Hematopoietic multipotent progenitor cell treated with erythropoietin and hydrocortisone succinate and interleukin-3 and kit ligand, for 15 days (in vitro differentiated cells): ENCODE measurements at places on chromosomes 16 and 17.

GRCh38 chr17:75693500-75694481, 26.7 kb downstream of the SAP30BP start:
- no peak for DNase-seq

GRCh38 chr16:84047626-84048025, 5.0 kb upstream of the SLC38A8 start:
- no peak for DNase-seq

GRCh38 chr16:77913738-77914253, 108.6 kb upstream of the CLEC3A start:
- DNase-seq = no peak

DNA sequence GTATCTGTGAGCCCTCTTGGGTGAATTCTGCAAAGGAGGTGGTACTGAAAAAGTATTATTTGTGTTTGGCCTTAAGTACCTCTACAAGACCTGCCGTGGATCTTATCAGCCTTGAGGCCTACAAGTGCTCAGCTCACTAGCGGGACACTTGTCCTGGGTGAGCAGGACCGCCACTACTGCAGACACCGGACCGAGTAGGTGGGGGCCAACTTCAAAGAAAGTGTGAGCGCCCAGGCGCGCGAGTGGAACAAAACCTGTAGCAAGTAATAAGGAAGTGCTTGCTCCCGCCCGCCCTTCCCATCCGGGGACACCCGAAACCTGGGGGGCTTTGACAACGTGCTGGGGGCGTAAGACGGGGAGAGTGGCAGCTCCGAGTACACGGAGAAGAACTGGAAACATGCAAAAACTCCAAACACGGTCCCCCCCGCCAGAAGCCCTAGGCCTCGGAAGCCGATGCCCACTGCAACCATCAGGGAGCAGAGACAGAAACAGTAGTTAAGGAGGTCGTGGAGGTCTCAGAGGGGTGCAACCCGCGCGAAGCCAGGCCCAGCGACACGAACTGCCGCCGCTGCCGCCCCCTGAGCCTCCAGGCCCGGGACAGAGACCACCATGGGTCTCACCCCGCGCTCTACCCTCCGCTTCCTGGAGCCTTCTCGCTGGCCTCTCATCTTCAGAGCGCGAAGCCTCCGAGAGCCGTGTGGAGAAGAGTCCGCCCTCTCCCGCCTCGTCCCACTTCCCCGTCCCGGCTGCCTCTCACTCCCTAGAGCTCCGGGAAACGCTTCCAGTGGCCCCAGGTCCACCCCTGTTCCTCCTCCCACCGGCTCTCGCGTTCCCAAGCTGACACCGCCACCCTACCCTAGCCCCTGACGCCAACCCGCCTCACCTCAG, 537 bp downstream of the CNOT1 start:
- peak; percentile 57 for DNase-seq

GRCh38 chr17:2485543-2485942, 26.1 kb downstream of the METTL16 start:
- DNase-seq = no peak

GRCh38 chr16:12455287-12455798, 348.3 kb downstream of the CPPED1 start:
- DNase-seq = peak; percentile 3

- no peak for DNase-seq
Measured at GRCh38 chr16:62077998-62078397, 41.8 kb upstream of the CDH8 start.

DNA sequence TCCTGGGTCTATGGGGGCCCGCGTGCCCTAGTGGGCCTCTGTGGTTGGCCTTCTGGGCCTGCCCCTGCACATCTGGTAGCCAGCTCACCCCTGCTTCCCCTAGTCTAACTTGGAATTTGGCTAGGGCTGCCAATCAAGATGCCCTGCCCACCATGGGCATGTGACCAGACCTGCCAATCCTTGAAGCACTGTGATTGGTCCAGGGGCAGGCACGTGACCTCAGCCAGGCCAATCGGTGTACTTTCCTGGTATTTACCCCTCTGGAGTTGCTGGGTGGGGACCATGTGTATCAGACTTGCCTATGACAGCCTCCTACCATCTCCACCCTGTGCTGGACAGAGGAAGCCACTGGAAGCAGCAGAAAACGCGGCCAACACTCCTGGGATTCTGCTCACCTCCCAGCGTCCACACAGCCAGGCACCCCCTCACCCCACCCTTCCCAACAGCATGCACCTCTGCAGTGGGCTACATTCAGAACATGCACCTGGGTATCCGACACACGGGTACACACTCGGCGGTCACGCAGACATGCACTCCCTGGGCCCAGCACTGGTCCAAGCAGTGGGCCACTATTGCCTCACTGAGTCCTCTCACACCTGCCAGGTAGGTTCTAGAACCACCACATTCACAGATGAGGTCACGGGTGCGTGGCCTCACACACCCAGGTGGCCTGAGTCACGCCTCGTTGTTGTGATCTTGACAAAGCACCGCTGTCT, 96.9 kb downstream of the RBFOX3 start:
- no peak for DNase-seq

DNA sequence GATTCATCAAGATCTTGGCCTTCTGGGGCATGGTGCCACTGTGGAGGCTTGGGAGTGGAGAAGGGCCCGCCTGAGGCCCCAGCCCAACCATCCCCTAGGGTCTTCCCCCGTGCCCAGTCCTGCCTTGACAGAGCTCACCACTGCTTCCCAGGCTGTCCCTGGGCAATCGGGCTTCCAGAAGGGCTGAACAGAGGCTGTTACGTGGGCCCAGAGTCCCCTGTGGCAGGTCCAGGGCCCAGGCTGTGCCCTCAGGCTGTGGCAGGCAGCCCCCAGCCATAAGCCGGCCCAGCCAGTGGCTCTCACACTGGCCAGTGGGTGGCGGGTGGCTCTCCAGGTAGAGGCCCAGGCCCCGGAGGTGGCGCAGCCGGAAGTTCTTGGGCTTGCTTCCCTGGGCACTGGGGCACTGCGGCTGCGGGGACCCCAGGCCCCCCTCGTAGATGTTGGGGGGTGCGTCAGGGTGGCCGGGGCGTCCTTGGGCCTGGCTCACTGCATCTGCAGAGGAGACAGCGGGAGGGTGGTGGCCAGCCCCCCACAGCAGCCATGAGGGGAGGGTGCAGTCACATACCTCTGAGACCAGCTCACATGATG, 809 bp downstream of the C16orf90 start:
- DNase-seq = no peak

DNA sequence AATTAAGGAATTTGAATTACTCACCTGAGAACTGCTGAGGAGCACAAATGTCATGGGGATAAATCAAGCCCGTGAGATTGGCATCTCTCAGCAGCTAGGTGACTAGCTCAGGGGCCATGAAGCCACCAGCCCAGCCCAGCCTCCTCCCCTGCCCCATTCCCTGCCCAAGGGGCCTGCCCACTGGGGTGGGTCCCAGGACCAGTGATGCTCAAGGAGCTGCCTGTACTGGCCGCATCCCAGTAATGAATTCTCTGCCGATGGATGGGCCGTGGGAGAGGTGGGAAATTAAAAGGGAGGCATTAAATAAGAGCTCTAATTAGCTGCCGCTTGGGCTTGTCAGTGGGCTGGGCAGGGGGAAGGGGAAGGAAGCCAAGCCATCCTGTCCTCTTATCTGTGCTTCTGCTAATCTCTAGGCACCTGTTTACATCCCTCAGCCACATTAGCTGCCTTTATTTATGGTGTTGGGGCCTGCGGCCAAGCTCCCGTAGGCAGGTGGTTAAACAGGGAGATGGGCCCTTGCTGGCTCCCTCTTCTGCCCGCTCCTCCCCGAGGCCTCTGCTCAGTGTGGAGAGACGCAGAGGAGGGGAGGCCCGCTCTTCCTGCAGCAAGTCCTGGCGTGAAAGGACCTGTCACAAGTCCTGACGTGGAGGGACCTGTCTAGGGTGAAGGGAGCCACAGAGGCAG, 48.8 kb downstream of the PIPOX start:
- no peak for DNase-seq

- DNase-seq = no peak
Measured at GRCh38 chr16:81224824-81225223, 13.7 kb upstream of the BCO1 start.
